ENCODE measurements at places on chromosomes 2 and 18.

DNA sequence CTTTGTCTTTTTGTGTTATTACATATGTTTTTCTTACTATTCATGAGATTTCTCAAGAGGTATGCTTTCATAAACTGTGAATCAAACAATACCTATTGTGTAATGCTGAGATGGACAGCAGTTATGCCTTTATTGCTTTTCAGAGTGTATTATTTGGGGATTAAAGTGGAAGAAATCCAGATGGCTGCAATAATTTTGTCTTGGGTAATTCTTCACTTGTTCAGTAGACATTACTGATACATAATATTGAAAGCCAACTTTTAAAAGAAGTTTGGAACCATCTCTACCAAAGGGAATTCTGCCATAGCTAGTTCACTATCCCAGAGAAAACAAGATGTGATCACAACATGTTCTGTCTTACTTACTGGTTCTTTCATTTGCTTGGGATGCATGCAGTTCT, 253.4 kb upstream of the ZSWIM2 start:
- DNase-seq: no peak

DNA sequence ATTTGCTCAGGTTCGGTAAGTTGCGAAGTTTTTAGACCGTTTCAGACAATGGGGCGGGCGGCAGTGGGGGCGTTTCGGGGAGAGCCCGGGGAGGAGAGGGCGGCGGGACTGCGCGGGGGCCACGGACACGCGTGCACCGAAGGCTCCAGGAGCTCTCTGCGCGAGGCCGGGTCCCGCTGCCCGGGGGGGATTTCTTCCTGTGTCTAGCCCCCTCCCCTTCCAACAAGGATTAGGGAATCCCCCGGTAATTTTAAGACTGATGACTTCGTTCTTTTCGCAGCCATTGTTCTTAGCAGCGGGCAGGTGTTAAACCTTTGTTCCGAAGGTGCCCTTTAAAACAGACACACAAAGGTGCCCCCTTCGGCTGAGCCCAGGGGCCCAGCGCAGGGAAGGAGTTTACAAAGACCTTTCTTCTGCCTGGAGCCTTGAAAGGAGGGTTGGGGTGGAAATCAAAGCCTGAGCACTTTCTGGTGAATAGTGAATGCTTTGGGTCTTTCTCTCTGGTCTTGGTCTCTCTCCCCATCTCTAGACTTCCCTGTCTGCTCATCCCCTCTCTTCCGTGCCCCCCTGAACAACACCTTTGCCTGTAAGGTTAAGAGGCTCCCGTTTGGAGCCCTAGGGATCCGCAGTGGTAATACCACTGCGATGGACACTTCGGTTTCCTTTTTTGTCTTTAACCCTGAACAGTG, 2.1 kb downstream of the TRIB2 start:
- peak; percentile 75 for DNase-seq

DNA sequence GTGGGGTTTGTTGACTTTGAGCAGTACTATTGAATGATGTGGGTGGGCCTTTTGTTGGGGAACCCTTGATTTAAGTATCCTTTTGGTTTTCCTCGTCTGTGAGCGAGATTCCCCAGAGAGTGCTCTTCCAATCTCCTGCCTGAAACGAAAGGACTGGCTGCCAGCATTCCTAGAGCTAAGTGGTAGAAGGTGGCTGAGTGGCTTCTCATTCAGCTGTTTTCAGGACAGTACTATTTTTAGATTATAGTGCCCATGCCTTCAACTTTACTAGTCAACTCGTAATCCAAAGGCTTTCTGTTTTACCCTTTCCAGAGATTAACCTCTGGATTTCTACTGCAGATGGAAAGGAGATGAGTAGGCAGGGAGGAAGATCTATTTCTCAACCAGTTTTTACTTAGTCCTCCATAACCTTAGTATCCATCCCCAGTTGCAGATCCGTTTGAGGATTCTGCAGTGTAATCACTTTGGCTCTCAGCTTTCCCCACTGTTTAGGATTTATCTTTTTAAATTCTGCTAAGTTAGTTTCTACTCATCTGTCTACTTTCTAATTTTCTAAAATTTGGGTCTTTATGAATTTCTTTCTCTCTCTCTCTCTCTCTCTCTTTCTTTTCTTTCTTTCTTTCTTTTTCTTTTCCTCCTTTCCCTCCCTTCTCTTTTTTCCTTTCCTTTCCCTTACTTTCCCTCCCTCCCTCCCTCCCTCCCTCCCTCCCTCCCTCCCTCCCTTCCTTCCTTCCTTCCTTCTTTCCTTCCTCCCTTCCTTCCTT, 9.2 kb downstream of the SLC4A1AP start:
- no peak for DNase-seq

GRCh38 chr18:21853016-21853415, 112.4 kb downstream of the MIB1 start:
- no peak for DNase-seq

DNA sequence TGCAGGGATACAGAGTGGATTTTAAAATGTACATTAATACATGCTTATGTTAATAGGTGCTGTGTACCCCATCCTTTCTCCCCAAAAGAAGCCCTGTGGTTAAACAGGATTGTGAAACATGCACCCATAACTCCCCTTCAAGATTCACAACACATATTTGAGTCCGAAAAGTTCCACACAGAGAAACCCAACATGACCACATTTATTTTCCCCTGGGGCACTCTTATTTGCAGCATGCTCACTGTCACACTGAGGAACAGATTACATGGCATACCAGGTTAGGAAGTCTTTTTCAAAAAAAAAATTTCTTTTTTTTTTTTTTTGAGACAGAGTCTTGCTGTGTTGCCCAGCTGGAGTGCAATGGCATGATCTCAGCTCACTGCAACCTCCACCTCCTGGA, 67.7 kb upstream of the COL5A2 start:
- DNase-seq: no peak

- DNase-seq: peak; percentile 89
These were observed 367 bp upstream of the ZNF236 start for GRCh38 chr18:76821875-76822505.

DNA sequence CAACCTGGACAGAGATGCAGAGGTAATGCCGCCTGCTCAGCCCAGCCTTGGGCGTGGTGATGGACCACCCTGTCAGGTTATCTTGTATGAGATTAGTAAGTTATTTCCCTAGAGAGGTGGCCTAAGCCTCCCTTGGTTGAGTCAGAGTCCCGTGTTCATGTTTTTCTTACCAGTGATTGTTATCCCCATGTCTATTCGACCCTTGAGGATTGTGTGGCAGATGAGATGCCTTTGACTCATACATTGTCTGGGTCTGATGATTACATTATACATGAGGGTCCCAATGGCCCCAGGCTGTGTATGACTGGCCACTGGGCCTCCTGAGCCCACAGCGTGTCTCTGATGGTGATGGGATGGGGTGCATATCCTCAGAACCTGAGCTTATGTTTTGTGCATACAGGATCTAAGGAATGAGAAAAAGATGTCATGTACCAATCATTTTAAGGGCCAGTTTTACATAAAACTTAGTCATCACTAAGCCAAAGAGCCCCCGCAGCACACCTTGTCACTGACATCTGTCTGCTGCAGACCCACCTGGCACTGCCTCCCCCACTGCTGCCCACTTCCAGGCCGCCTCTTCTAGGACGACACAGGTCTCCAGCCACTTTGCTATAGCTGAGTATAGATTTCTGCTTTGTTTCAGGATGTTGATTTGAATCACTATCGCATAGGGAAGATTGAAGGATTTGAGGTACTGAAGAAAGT, 7.7 kb downstream of the PPP1R7 start:
- DNase-seq: no peak

- no peak for DNase-seq
These were observed 7.7 kb downstream of the RAB27B start for GRCh38 chr18:54835944-54836343.

DNA sequence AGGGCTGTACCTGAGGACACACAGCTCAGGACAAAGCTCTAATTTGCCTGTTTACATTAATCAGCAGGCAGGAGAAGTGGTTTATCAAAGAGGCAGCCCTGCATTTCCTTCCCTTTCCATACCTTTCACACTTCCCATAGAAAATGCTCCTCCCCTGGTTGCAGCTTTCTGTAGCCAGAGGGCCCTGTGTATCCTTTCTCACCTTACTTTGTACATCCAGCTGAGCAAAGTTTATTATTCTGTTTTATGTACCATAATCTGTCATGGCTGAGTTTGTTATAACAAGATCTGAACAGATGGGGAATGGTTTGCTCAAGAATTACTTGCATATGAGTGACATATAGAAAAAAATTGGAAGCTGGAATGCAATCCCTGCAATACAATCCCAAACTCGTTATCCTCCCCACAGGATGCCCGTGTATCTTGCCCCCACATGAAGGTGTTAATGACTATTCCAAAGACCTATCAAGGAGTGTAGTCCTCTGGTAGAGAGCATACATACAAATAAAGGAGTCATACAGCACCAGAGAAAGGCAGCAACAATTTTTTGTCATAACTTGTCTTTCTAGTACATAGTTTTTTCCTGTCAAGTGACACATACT, 1025.8 kb upstream of the KLHL29 start:
- DNase-seq: no peak

DNA sequence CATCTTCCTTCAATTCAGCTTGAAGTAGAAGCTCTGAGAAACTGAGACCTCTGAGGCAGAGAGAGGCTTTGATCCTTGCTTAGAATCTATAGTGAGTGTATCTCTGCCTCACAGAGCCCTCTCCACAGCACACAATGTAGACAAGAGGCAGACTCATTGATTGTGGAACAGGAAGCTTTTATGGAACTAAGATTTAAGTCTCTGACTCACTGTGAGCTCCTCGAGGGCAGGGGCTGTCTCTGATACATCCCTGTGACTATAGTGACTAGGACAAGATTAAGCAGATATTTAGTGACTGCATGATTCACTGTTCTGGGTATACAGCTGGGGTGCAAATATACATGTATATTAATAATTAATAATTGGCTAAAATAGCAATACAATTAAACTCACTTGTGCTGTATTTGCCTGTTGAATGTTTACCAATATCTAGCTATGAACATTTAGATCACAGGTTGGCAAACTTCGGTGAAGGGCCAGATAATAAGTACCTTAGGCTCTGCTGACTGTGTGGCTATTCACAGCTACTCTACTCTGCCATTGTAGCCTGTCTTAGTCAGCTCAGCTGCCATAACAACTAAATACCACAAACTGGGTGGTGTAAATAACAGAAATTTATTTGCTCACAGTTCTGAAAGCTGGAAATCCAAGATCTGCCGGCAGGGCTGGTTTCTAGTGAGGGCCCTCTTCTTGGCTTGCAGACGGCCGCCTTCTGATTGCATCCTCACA, 54.4 kb downstream of the ARHGEF4 start:
- DNase-seq: no peak

GRCh38 chr18:2948038-2948437, 64.9 kb downstream of the LPIN2 start:
- no peak for DNase-seq

DNA sequence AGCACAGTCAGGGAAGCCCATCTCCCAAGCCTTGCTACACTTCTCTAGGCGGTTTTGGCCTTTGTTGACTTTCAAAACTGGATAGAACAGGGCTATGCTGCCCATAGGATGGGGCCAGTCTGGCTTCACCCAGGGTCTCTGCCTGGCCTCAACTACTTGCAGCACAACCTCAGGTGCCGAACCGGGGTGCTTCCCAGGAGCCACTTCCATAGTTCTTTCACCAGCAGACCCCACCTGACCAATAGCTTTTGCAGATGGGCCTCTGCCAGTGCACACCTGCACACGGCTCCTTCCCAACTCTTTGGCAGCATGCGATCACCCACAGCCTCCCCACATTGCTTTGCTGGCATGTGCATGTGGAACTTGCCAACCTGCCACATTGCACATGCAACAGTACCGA, 331.6 kb downstream of the CPS1 start:
- no peak for DNase-seq

DNA sequence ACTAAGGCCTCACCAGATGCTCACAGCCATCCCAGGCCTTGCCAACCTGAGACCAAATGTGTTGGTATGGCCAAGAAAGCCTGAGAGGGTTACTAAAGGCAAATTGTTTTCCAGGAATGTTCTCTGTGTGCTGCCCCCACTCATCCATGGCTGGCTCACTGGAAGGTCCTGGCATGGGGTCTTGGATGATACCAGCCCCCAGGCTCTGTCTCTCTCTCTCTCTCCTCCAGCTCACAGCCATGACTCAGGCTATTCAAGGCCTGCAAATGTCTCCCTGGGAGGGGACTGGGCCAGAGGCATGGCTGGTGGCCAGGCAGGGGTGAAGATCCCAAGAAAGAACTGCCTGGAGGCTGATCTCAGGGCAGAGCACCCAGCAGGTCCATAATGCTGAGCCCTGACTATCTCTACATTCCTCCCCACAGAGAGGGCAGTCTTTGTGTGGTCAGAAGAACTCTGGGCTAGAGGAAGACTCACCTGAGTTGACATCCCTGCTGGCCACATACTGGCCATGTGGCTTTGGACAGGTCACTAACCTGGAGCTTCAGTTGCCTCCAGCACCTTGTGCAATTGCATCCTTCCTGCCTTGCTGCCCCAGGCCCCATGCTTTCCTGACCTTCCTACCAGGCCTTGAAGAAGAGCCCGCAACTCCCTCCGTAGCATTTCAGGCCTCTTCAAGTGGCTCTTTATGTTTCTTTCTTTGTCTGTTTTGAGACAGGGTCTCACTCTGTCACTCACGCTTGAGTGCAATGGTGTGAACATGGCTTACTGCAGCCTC, 150.4 kb downstream of the ZFP36L2 start:
- DNase-seq: peak; percentile 74

DNA sequence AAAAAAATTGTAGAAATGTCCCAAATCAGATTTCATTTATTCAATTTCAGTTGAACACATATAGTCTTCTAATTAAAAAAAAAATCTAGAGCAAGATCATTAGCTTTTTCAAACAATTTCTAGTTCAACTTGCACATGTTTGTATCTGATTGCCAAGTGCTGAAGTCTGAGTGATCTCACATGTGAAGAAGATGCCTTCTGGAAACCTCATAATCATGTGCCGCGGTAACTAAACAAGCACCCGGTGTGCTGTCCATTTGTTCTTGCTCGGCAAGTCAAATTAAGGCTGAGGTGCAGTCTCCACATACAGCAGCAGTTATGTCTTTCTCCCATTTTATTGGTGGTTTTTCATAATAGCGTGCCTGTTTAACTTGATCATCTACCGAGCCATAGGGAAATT, 18.7 kb downstream of the CABLES1 start:
- no peak for DNase-seq

DNA sequence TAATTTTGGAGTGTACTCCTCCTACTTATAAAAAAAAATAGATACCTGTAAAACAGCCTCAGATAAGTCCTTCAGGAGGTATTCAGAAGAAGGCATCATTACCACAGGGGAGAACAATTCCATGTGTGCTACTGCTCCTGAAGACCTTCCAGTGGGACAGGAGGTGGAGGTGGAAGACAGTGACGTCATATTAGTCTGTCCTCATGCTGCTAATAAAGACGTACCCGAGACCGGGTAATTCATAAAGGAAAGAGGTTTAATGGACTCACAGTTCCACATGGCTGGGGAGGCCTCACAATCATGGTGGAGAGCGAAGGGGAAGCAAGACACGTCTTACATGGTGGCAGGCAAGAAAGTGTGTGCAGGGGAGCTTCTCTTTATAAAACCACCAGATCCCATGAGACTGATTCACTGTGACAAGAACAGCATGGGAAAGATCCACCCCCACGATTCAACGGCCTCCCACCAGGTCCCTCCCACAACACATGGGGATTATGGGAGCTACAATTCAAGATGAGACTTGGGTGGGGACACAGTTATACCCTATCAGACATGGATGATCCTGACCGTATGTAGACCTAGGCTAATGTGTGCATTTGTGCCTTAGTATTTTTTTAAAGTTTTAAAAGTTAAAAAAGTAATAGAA, 98.4 kb downstream of the NDUFA10 start:
- no peak for DNase-seq

- DNase-seq: no peak
These were observed 16.3 kb downstream of the GPN1 start for GRCh38 chr2:27645197-27645596.
